ENCODE measurements at places on chromosomes 12 and 14. TPM values are rescaled to one million over a fixed set of nuclear protein-coding genes. Genes with fewer than 3 reads are reported as not detected.

The PAX9 gene
- total RNA-seq, result not detected

The HOXC12 gene
- total RNA-seq, result 1.3 TPM

The MGAT4C gene
- 1.1 TPM for total RNA-seq

The DLST gene
- total RNA-seq, result 125 TPM

The FAM234B gene
- total RNA-seq, result 36.3 TPM

The ARG2 gene
- 18.6 TPM for total RNA-seq

Data from endothelial cell (in vitro differentiated cells).